ENCODE measurements at places on chromosomes 1 and 21. TPM values are rescaled to one million over a fixed set of nuclear protein-coding genes. Genes with fewer than 3 reads are reported as not detected.

DNA sequence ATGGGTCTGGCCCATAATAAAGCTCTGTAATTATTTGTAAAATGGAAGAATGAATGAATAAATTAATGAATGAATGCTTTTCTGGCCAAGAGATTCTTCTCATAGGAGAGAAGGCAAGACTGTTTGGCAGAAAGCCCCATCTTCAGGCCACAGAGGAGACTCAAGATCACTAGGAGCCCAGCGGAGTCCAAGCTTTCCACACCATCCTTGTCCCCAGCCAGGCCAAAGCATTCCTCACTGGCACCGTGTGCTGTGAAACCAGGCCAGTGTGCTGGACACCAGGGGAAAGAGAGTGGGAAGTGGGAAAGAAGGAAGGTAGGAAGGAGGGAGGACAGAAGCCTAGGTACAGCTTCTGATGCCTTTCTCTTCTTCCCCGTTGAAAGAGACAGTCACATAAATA lies 86.4 kb downstream of the PLXNA2 start:
- no peak for DNase-seq

GRCh38 chr1:193476748-193477147 lies 290.3 kb upstream of the B3GALT2 start:
- DNase-seq: no peak

DNA sequence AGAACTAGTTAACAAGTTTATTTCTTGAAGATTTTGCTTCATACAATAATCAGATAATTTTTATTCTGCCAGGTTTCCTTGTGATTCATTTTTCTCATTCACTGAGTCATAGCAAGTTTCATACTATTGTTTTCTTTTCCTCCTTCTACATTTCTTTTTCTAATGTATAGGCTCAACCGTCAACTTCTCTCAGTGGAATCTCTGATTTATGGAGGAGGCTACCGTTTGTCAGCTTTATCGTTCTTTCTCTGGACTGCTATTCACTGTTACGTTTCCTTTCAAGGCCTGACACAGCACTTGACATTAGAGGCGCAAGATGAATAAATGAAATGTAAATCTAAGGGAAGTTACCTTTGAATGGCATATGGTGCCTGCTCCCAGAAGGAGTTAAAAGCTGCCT lies 284.3 kb upstream of the NR5A2 start:
- DNase-seq: no peak

GRCh38 chr1:99725996-99726395 lies 40.4 kb downstream of the FRRS1 start:
- no peak for DNase-seq

DNA sequence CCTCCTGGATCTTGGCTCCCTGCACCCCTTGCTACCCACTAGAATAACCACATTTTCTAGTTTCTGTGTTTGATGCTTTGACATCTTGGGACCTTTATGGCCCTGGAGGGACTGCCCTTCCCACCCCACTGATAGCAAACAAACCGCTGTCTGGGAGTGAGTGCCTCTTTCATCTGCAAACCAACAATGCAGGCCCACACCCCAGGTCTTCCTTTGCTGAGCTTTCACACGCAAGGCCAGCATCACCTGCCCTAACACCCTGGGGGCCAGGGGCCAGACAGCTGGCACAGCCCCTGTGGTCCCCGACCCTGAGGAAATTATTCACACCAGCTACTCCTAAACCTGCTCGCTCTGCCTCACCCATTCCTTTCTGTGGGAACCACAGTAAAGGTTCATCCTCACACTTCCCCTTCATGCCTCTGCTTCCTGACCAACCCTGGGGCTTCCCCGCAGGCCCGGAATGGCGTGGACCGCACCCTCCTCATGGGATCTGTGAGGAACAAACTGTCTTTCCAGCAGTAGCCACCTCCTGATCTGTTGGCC lies 15.4 kb downstream of the SLC2A7 start:
- DNase-seq: no peak

GRCh38 chr1:90402893-90403849 lies 313.9 kb downstream of the BARHL2 start:
- peak; percentile 87 for DNase-seq

DNA sequence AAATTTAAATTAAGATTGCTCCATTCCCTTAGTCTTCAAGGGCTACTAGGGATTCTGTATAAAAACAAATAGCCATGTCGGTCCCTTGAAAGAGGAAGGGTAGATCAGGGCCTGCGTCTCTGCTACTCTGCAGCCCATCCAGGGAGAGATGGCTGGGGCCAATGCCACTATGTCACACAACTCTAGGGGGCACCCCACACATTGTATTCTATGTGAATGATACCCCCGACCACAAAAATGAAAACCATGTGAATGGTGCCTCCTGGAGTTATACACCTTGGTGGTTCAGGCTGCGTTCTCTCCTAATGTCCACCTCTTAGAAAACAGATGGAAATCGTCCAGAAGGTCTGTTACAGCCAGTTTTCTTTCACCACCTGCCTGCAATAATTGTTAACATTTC lies 18.0 kb downstream of the PIK3C2B start:
- DNase-seq: no peak

- DNase-seq: no peak
These were observed 99.2 kb downstream of the C1orf21 start for GRCh38 chr1:184485751-184486723.

GRCh38 chr1:6273380-6273891 lies 12.5 kb upstream of the GPR153 start:
- DNase-seq: peak; percentile 13

GRCh38 chr1:196689001-196689400 lies 37.2 kb downstream of the CFH start:
- DNase-seq: no peak

GRCh38 chr21:41349619-41350390 lies 12.0 kb upstream of the MX2 start:
- no peak for DNase-seq

DNA sequence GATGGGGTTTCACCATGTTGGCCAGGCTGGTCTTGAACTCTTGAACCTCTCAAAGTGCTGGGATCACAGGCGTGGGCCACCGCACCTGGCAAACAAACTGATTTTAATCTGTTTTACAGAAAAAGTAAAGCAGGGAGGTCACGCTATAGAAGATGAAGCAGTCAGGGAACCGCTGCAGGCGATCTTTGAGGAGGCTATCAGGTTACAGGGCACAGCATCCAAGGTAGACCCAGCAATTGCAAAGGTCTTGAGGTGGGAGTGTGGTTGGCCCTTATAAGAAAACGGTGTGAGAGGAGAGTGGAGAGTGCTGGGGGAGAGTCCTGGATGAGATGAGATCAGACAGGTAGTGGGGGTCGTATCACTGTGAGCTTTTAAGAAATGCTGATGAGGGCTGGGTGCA lies 2.6 kb upstream of the TMCO4 start:
- DNase-seq: no peak

- DNase-seq: no peak
These were observed 2.2 kb downstream of the GADD45A start for GRCh38 chr1:67687198-67687545.

DNA sequence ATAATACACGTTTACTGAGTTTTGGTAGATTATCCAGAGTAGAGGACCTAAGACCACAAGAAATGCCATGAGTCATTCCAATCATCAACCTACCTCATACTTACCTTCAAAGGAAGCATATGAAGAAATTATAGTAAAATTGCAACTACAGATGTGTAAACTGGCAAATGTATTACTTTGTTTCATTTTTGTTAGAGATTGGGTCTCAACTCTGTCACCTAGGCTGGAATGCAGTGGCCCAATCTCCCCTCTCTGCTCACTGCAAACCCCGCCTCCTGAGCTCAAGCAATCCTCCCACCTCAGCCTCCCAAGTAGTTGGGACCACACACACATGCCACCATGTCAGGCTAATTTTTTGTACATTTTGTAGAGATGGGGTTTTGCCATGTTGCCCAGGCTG lies 5.2 kb downstream of the TMCO1 start:
- DNase-seq: no peak

GRCh38 chr1:38041936-38042834 lies 4.4 kb downstream of the POU3F1 start:
- no peak for DNase-seq

DNA sequence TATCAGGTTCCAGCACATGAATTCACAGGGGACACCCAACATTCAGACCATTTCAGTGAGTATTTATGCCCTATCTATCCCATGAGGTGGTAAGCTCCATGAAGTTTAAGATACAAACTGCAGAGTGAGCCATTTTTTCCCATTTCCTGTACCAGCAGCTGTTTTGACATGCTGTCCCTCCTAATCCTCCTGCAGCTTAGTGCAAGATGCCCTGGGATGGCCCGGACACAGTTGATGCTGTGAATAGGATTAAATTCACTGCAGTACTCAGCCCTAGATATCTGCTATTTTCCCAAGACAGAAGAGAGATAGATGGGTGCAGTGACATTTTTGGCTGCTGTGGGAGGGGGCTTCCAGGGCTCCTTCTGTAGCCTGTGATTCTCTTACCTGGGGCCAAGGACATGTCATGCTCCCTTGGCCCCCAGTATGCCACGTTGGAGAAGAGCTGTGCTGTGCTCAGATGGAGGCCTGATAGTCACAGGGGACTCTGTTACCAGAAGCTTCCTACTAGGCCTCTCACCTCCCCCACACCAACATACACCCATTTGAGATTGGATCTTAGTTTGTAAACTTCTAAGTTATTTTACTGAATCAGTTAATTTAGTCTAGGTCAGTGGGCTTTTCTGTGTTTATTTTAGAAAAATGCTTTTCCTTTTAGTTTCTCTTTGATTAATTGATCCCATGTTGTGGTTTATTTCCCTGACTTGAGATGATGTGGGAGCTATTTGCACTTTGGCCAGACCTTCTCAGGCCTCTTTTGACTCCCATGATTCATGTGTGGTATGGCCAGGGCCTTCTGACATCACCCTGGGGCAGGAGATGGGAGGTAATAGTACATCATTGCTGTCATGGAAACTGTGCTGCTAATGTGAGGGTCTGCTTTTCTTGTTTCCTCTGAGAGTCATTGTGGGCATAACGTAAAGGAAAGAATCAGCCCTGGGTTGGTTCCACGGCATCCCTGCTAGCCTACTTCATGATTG lies 92.6 kb downstream of the ST3GAL3 start:
- peak; percentile 83 for DNase-seq

DNA sequence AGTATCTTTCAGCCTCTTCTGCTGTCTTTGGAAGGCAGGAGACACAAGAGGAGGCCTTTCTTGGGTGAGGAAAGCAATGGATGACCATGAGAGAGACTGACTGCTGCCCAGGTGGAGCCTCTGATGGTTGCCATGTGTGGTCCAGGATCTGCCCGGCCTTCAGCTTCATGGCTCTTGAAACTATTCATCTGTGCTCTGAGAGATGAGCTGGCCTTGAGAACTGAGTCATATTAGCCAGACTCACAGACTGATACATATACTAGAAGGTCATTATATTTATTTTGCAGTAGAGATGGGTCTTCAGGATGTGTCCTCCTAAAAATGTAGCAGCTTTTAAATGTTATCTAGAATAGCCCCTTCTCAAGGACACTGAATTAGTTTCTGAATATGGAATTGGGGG lies 33.7 kb downstream of the PTGFRN start:
- no peak for DNase-seq

DNA sequence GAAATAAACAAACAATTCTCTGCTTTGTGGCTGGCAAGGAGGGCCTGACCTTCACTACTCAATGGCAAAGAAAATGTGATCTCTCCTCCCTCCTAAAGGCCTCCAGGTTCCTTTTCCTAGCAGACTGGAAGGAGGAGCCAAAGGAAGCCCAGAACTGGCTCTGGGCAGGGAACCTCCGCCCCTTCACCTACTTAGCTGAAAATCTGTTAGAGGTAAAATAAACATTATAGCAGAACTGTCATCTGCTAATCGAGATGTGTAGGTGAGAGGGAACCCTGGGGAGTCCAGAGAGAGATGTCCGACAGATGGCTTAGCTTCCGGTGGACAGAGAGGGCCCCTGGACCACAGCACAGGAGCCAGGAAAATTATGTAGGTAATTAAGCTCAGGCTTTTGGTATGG lies 75.2 kb upstream of the KCNA3 start:
- DNase-seq: no peak

DNA sequence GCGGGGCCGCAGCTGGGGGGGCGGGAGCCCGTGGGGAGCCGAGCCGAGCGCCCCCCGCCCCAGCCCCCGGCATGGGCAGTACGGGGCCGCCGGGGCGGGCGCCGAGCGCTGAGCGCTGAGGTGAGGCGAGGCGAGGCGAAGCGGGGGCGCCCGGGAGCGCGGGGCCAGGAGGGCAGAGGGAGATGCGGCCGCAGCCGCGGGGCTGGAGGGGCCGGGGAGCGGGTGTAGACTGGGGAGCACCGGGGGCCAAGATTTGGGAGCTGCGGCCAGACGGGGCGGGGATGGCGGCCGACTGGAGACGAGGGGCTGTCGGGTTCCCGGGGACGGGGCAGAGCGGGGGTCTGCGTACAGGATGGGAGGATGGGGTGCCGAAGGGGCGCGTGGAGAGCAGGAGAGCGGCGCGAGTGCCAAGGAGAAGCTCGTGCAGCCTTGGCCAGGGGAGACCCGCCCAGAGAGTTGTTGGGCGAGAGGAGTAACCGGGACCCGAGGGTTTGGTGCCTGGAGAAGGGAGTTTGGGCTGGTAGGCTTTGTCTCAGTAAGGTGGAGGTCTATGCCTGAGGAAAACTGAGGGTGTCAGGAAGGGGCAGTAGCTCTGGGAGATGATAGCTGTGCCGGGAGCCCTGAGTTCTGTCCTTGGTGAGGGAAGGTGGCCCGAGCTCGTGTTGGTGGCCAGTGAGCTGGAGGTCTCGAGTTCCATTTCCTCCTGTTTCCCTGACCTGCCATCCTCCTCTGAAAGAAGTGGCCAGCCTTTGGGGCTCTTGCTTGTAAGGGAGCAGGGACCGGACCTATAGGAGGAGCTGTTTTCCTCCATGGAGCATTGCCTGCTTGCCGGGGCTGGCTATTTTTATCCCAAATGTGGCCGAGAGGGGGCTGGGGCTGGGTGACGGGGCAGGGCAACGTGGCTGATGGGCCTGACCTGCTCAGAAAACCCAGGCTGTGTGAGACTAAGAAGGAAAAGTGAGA lies 539 bp downstream of the ATP8B2 start:
- peak; percentile 73 for DNase-seq

- DNase-seq: no peak
These were observed 706.7 kb upstream of the ADAMTS5 start for GRCh38 chr21:27673581-27673980.

- peak; percentile 43 for DNase-seq
These were observed 6.0 kb upstream of the UBL4B start for GRCh38 chr1:110106013-110106941.

- no peak for DNase-seq
These were observed 6.4 kb upstream of the TMCO2 start for GRCh38 chr1:40241362-40241761.

- DNase-seq: no peak
These were observed 103.7 kb upstream of the NFIA start for GRCh38 chr1:60978421-60979357.

DNA sequence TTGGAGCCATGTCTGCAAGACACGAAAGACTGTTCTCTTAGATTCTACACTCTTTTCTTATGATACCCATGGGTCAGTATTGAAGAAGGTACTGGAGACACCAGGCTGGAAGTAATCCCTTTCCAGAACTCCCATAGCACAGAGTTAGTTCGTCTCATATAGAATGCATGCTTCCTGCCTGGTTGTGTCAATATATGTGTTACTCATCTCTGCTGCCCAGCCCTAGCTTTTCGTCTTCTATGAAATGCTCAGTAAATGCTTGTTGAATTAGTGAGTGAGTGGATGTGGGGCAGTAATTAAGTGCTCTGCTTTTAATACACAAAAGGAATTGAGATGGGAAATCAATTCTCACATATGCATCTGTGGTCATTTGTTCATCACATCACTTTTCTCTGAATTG lies 32.1 kb downstream of the ADCY10 start:
- no peak for DNase-seq

GRCh38 chr1:118846443-118846842 lies 141.7 kb downstream of the TBX15 start:
- no peak for DNase-seq

The FOXO6 gene
- polyA plus RNA-seq: not detected

The CHAF1B gene
- polyA plus RNA-seq: 3.5 TPM

The HPCAL4 gene
- not detected for polyA plus RNA-seq

The FCRLB gene
- 0.48 TPM for polyA plus RNA-seq

The RIPK4 gene
- not detected for polyA plus RNA-seq

The MRPL55 gene
- polyA plus RNA-seq: 52.9 TPM

The GLMP gene
- 36.4 TPM for polyA plus RNA-seq
